ENCODE measurements at places on chromosomes 7 and 10.

DNA sequence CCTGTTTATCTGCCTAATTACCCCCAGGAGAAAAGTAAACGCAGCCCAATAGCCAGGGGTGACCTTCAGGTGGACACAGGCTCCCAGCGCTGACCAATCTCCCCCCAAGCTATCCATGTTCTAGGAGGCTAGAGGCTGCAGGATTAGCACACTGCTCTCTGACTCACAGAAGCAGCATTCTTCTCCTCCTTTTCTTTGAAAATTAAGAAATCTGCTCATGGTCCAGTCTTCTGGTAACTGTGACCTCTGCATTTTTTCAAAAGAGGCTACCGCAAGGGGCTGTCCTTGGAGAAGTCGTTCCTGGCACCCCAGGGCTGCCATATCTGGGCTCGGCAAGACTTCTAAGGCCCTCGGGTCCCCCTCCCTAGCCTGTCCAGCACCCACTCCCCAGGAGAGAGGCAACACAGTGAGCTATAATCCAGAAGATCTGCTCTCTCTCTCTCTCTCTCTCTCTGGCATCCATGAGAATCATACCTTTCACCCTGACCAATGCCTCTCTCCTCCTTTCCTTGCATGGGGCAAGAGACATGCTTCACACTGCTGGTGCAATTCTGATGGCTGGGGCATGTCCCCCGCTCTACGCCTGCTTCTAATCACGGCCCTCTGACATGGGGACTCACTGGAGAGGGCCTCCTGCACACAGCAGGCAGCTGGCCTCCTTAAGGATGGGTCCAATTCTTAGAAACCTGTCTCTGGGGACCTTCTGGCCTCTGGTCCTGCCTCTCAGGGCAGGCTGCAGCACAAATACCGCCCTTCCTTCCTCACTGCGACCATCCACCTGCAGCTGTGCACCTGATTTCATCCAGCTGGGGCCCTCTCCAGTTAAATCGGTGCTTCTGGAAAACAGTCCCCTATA lies 27.3 kb downstream of the ANXA11 start:
- no peak for DNase-seq

GRCh38 chr7:20381406-20382034 lies 50.8 kb downstream of the ITGB8 start:
- no peak for DNase-seq

- no peak for DNase-seq
Observed at GRCh38 chr7:105376908-105377533, 11.7 kb downstream of the SRPK2 start.

GRCh38 chr10:16493884-16494536 lies 27.7 kb downstream of the C1QL3 start:
- DNase-seq: no peak

DNA sequence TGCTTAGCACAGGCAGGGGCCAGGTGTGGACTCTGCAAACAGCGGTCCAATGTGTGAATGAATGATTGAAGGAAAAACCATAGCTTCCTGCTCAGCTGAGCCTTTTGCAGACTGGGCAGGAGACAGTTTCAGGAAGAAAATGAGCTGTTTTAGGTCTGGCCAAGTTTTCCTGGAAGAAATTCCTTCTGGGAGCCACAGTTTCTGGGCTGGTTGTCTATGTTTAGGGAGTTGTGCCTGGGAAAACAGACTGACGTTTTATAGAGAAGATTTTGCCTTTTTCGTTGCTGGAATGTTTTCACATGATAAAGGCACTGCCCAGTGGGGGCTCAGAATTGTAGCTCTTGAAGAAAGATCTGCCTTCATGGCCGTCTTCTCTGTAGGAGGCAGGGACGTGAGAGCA lies 255.1 kb downstream of the CCSER2 start:
- DNase-seq: no peak

DNA sequence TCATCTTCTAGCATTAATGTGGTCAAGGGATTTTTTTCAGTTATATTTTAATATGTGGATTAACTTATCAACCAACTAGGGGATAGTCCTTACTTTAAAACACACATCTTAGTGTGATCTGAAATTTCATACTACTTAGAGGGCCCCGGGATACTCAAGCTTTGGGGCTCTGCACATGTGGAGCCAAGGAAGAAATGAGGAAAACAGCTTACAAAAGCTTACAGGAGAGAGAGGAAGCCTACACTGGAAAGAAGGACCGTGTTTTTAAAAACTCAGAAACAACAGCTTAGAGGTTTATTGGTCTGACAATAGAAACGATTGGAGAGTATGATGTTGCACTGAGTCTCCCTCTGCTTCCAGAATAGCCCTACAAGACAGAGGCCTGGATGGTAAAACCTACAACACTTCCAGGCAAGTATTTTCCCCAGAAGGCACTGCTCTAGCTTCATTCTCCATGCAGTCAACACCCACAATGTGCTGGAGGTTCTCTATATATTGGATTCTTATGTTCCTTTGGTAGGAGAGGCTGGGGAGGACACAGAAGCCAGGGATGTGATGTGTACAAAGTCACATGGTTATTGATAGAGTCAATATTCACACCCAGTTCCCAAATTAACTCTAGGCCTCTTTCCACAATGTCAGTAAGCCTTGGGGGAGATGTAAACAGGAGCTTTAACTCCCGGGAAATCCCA lies 47.3 kb downstream of the JCAD start:
- DNase-seq: no peak

DNA sequence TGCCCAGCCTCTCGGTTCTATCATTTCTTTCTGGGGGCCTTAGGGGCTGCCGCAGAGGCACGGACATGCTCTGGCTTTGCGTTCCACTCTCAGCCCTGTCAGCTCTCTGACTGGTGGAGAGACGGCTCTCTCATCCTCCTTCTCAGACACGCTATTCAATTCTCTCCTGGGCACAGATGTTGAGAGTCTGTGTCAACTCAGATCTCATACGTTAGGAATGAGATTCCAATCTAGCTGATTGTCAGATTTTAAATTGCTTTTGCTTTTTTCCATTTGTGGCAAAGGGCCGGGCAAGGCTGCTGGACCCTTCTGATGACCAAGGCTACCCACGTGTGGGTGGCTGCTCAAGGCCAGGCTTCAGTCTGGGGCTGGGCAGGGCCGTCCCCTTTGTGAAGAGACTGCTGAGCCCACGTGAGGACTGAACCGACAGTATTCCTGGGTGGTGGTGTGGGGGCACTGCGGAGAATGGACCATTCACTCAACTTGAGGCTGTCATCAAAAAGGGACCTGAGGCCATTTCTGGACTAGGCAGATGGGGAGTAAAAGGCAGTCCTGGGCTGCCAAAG lies 71.5 kb downstream of the CLEC2L start:
- DNase-seq: no peak

DNA sequence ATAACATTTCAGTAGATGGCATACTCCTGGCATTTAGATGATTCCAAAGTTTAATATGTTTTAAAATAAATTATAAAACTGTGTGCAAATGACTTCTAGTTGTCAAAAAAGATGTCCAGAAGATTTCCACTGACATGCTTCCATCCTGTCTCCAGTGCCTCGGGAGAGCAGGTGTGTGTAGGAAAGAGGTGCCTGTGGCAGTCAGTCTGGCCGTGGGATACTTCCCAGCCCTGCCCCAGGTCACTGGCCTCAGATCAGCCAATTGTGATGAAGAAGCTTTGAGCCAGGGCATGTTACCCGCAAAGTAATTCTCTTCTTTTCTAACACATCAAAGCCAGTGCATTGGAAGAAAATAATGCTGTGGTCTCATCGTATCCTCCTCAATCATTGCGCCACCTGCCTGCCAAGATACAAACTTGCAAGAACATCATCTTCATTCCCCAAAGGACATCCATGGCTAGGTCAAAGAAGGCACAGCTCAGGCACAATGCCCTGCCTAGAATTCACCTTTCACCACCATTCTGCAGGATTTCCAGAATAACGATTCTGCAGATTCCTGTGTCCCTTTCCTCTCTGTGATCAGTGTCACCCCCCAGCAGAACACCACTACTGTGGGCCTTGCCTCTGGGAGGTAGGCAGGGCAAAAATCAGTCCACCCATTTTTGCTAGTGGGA lies 6.3 kb upstream of the KCNMA1 start:
- peak; percentile 21 for DNase-seq

GRCh38 chr7:140571538-140572122 lies 69.0 kb downstream of the DENND2A start:
- DNase-seq: no peak

GRCh38 chr7:17185690-17186070 lies 112.8 kb upstream of the AHR start:
- peak; percentile 51 for DNase-seq

- DNase-seq: peak; percentile 81
Observed at GRCh38 chr10:124975977-124976514, 34.1 kb downstream of the ZRANB1 start.

DNA sequence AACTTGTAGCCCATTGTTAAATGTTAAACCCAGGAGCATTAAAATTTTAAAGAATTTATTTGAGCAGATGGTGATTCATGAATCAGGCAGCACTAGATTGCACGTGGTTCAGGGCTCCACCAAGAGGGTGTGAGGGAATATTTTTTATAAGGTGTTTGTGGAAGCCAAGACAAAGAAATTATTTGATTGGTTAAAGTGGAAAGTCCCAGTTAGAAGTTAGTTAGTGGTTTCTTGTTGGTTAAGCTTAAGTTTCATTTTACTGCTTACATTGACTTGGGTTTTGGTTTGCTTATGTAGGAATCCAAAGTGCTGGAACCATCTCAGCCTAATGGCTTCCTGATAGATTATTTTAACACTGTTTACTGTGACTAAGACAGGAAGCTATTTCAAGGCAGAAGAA lies 906.2 kb downstream of the LRMDA start:
- DNase-seq: no peak

- no peak for DNase-seq
Observed at GRCh38 chr7:131553931-131554330, 2.5 kb downstream of the PODXL start.

DNA sequence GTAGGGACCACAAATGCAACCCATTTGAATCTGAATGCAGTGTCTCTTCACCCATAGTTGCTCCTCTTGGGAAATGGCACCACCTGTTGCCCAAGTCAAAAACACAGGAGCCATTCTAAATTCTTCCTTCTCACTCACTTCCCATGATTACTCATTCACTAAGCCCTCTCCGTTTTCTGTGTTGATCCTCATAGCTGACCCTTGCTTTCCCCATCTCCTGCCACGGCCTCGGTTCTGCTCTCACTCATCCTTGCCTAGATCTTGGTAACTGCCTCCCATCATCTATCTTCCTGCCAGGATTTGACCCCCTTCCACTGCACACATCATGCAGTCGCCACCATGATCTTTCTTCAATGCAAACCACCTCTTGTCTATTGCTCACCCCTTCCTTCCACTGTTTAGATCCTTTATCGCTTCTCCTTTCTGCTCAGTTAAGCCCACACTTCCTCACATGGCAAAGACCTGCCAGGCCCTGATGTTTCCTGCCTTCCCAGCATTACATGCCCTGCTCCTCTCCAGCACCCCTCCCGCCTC lies 19.0 kb upstream of the CPN1 start:
- DNase-seq: no peak

- peak; percentile 48 for DNase-seq
Observed at GRCh38 chr10:124657806-124658205, 86.4 kb downstream of the FAM53B start.

- peak; percentile 47 for DNase-seq
Observed at GRCh38 chr10:12984165-12984747, 17.3 kb downstream of the CCDC3 start.

- DNase-seq: peak; percentile 58
Observed at GRCh38 chr10:122515588-122516231, 44.8 kb upstream of the DMBT1 start.

GRCh38 chr7:33845991-33846509 lies 59.3 kb upstream of the BMPER start:
- DNase-seq: no peak

DNA sequence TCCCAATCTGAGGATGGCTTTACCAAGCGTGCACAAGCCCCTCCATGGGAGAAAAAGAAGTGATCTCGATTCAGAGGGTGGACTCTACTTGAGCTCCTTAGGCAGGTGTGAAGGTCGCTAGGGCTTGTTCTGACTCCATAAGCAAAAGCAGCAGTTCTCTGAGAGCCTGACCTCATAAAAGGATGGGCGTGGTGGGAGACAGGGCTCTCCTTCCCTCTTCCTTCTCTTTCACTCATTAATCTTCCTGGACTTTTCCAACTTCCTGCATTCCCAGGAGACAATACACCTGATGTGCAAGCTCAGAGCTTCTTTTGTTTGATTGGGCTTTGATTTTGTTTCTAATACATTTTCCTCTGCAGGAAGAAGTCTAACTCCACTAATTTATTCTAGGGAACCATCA lies 22.3 kb upstream of the TMEM72 start:
- no peak for DNase-seq

DNA sequence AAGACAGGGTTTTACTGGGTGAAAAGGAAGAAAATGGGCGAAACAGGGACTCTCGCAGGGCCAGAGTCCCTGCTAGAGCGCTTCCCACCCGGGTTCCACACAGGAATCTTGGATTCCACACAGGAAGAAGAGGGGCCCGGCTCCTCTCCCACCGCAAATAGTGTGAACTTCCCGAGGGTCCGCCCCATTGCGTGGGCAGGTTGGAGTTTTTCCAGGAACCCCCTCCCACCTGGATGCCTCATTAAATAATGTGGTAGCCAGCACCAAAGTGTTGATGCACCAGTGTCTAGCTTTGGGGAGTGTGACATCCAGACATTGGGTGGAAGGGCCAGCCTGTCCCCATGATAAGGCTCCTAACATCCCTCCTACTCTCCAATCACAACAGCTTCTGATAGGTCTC lies 330.3 kb upstream of the ZNF32 start:
- no peak for DNase-seq

DNA sequence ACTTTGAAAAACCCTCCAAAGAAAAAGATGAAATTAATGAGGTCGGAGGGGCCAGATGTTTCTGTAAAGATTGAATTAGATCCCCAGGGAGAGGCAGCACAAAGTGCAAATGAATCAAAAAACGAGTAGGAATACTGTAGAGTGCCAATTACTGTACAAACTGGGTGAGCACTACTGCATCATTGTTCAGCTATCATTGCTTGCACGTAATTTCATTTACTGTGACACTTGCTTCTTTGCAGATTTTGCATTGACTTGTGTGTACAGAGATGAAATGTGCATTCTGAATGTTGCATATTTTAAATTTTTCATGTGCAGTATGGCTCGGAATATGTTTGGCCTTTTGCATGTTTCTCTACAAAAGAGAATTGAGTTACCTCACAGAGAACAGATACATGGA lies 123.7 kb downstream of the LCOR start:
- no peak for DNase-seq

DNA sequence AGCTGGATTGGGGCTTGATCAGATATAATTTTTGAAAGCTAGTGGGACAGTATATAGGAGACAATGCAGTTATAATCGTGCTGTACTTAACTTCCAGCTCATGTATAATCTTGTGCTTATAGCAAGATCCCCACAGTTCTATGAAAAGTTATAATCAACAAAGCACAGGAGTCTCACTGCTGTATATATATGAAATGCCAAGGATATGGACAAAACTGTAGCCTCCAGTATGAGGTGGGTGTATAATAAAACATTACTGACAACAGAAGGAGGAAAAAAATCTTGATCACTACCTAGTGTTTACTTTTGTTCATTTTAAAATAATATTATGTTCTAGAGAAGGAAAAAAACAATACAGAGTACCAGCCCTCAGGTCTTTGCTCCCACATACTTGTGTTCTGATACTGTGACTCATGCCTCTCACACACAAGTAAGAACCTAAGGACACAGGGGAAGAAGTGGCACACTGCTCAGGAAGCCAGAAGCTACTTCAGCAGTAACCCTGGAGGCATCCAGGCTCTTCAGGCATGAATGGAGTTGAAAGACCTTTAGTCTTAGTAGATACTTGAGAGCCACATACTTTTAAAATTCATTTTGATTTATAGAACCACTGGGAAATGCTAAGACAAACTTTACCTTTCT lies 265.7 kb upstream of the IMMP2L start:
- DNase-seq: no peak

Data from activated CD4-positive, alpha-beta T cell treated with anti-CD3 and anti-CD28 coated beads, Interleukin-2, amount 50 U/mL, for 16 hours (primary cell).